Stimulated activated CD4-positive, alpha-beta T cell treated with anti-CD3 and anti-CD28 coated beads, TNF-alpha, amount 100 ng/mL, for 24 hours (primary cell): ENCODE measurements at places on chromosomes 1 and 21.

- no peak for DNase-seq
These were observed 80.9 kb downstream of the ATP1A1 start for GRCh38 chr1:116453906-116454305.

- DNase-seq: no peak
These were observed 96.0 kb upstream of the BMP8A start for GRCh38 chr1:39395357-39395831.

GRCh38 chr1:6475381-6476133, 9.6 kb upstream of the TNFRSF25 start:
- peak; percentile 67 for DNase-seq

GRCh38 chr1:59193443-59194093, 103.3 kb upstream of the FGGY start:
- no peak for DNase-seq

GRCh38 chr1:58650141-58650540, 49.7 kb downstream of the MYSM1 start:
- no peak for DNase-seq

GRCh38 chr1:219372916-219373615, 199.4 kb downstream of the LYPLAL1 start:
- no peak for DNase-seq

DNA sequence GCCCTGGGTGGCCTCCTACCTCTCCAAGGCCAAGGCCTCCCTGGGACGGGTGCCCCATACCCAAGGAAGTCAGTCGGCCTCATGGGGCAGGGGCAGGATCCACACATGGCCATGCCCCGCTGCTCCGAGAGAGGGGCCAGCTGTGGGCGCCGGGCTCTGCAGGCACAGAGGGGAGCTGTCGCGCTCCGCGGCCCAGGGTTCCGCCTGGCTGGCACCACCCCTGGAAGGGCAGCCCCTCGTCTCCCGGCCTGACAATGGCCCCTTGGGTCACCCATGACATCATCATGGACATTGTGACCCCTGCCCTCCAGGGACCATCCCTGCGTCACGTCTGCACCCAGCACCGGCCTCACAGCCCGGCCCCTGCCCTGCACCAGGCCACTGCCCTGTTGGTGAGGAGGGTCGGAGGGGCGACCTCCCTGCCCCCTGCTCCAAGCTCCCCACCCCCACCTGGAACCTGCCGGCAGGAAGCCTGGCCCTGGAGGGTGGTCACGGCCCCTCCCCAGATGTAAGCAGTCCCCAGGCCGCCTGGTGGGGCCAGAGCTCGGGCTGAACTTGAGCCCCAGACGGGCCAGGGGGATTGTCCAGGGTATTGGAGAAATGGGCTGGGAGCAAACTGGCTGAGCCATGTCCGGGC, 5.8 kb downstream of the TTLL10 start:
- DNase-seq: no peak

DNA sequence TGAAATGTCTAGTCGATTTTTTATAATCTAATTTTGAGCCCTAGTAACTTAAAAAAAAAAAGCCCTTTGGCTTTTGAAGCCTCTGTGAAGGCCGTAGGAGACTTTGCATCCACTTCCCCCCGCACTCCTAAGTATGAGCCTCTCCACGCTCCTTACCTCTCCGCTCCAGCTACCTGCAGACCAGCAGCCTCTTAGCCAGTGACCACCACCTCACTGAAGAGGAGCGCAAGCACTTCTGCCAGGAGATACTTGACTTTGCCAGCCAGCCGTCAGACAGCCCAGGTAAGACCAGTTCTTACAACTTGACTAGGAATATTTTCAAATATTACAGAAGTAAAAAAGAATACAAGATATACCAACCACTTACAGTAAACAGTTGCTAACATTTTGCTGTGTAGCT, 27.4 kb upstream of the PWP2 start:
- no peak for DNase-seq

- DNase-seq: no peak
These were observed 26.4 kb downstream of the OPTC start for GRCh38 chr1:203520315-203520714.

DNA sequence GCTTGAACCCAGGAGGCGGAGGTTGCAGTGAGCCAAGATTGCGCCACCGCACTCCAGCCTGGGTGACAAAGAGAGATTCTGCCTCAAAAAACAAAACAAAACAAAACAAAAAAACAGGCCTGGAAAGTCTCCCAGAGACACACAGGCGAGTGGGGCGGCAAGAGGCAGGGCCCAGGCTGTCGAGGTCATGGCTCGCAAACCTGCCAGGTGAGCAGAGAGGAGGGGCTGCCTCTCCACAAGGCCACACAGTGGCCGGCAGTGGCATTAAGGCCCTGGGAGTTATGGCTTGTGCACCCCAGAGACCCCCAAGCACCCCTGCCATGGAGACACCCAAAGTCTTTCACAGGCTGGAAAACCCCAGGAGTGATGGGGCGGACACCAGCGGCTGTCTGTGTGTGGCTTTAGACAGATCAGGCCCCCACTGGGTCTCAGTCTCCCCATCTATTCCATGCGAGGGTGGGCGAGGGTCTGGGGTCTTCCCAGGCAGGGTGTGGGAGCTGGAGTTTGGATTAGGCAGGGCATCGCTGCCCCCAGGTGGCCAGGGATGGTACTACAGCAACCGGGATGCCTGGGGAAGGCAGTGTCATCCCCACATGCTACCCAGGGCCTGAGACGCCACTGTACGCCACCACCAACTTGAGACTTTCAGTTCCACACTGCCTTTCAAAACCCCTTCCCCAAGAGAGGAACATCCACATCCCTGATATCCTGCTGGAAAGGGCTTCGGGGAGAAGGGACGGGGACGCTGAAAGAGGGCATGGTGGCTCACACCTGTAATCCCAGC, 7.3 kb upstream of the CTRC start:
- peak; percentile 70 for DNase-seq

GRCh38 chr1:11291049-11291448, 18.1 kb downstream of the UBIAD1 start:
- no peak for DNase-seq

- no peak for DNase-seq
These were observed 16.1 kb downstream of the FH start for GRCh38 chr1:241503444-241503843.

DNA sequence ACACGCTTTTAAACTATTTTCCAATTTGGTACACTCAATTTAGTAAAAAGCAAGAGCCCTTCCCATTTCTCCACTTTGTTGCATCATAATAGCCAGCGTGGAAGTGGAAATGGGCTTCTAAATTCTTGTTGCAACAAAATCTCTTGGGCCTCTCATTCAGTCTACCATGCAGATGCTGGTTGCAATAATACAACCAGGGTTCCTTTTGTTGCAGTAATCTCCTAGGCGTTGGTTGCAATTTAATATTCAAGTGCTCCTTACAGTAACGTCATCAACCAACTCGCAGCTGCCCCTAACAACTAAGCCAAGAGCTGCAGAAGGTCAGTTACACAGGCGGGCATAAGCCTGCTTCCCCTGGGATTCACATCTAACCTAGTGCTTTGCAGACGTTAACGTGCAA, 2.7 kb upstream of the HDGF start:
- no peak for DNase-seq

- no peak for DNase-seq
These were observed 3.3 kb downstream of the CSRP1 start for GRCh38 chr1:201503397-201504176.

GRCh38 chr1:84253036-84253435, 48.5 kb upstream of the SAMD13 start:
- DNase-seq: no peak

- no peak for DNase-seq
These were observed 570.8 kb downstream of the LTN1 start for GRCh38 chr21:28421716-28422524.

GRCh38 chr1:110610084-110610483, 3.9 kb upstream of the KCNA2 start:
- DNase-seq: no peak
